GM23248 (cell line): ENCODE measurements at places on chromosomes 6 and 20.

GRCh38 chr6:35769211-35769610 is 7.2 kb upstream of the CLPSL2 start:
- no peak for DNase-seq

DNA sequence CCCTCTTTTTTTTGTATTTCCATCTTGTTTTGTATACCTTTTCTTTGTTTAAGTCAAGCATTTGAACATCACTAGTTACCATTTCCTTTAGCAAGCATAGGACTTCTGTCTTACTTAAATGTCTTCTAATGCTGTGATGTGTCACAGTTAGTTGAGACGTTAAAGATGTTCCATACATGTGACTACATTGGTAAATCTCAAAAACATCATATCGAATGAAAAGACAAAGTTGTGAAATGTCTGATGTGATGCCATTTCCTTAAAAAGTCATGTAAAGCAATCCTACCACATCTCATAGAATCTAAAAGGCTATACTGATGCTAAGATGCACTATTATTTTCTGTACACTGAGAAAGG is 26.8 kb downstream of the SLC16A10 start:
- peak; percentile 12 for DNase-seq

GRCh38 chr6:108541843-108542759 is 18.6 kb upstream of the FOXO3 start:
- peak; percentile 84 for DNase-seq

- peak; percentile 64 for DNase-seq
These were observed 11.4 kb downstream of the SYNGAP1 start for GRCh38 chr6:33430991-33431879.

DNA sequence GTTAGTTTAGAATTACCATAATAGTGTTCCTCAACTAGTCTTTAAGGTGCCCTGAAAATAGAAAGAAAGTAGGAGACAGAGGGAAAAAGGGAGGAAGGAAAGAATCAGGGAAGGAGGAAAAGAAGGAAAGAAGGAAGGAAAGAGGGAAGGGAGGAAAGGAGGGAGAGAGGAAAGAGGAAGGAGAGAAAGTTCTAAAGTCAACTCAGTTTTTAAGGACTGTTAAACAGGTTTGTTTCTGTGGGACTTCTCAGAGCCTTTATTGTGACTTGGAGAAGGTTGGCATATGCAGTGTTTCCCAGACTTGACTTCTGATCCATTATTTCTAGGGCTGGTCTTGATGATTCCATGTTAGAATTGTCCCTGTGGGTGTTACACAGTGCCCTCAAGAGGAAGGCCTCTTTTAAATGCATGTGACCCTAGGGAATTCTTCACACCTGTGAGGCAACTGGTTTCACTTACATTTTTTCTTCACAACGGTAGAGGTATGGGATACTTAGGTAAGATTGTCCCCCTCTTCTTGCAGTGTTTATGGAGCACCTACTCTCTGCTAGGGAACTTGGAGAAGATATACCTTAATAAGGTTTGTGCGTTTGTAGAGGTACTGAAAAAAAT is 132.7 kb upstream of the GMDS start:
- no peak for DNase-seq

- DNase-seq, result no peak
These were observed 212.4 kb downstream of the GRIK2 start for GRCh38 chr6:101605874-101606273.

GRCh38 chr6:37947468-37947867 is 127.9 kb downstream of the ZFAND3 start:
- no peak for DNase-seq

GRCh38 chr20:23436681-23437080 is 2.8 kb upstream of the CSTL1 start:
- DNase-seq, result no peak

- no peak for DNase-seq
These were observed at the start of gene AIG1 for GRCh38 chr6:143060806-143061596. AIG1 (plus strand) TSS chr6:143060889; CDS start chr6:143060926, 37 bp downstream.
